ENCODE measurements at places on chromosomes 11 and 22. TPM values are rescaled to one million over a fixed set of nuclear protein-coding genes. Genes with fewer than 3 reads are reported as not detected.

Gene B3GAT1
- total RNA-seq: 0.13 TPM

- no peak for DNase-seq
These were observed 811.0 kb downstream of the METTL15 start for GRCh38 chr11:28919194-28919593.

GRCh38 chr11:58772329-58773285 is 40.9 kb upstream of the GLYAT start:
- DNase-seq: no peak

DNA sequence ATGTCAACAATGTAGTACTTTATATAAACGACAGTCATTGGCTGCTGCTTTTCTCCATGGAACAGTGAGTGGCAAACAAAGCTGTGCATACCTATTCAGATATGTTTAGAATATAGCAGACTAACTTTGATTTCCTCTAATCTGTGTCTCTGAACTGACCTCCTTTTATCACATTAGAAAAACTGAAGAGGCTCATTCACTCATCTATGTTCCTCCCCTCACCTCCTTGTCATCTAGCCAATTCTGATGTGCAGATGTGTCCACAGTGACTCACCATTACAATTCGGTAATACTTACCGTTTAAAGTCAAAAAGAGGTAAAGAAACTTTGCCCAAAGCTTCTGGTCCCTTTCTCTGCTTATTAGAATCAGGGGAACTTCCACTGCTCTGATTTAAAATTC is 51.5 kb upstream of the RPS13 start:
- no peak for DNase-seq

Gene CCDC86
- total RNA-seq: 20.7 TPM

DNA sequence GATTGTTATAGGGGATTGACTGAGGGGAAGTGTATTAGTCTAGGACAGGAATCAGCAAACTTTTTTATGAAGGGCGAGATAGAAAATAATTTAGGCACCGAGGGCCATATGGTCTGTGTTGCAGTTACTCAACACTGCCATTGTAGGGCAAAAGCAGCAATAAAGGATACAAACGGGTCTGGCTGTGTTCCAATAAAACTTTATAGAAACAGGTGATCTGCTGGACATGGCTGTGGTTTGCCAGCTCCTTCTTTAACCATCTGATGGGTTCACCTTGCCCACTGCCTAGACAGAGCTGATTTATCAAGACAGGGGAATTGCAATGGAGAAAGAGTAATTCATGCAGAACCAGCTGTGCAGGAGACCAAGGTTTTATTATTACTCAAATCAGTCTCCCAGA is 20.0 kb downstream of the PRR5L start:
- DNase-seq: no peak

DNA sequence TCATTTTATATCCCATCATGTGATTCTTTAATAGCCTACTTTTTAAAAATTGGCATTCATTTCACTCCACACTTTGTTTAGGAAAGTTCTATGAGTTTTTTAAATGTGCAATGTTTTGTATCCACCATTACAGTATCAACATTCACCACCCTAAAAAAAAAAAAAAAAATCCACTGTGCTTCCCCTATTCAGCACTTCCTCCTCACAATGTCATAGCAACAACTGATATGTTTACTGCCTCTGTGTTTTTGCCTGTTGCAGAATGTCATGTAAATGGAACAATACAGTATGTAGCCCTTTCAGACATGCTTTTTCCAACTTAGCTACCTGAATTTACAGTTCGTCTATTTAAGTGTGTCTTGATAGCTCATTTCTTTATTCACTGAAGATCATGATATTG is 754.2 kb downstream of the FAM181B start:
- DNase-seq: no peak

Gene PTPRJ
- total RNA-seq: 8.3 TPM

Gene OR56A4
- not detected for total RNA-seq

- DNase-seq: no peak
These were observed 15.8 kb downstream of the SCN4B start for GRCh38 chr11:118136801-118137200.

DNA sequence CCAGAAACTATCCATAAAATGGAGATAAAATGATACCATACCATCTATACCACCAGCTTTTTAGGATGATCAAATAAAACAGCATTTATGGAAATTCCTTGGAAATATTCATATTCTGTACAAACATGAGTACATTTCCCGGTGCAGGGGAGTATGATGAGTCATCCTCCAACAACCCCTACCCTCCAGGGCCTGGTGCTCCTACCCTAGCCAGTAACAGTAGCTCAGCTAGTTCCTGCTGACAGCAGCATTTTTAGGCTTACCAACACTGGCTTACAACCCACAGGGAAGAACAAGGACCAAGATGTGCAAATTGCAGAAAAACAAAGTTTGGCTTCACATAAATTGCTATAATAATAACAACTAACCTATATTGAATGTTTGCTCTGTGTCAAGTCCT is 406.2 kb upstream of the CADM1 start:
- no peak for DNase-seq
